ENCODE measurements at places on chromosomes 13 and 19.
A peak's percentile ranks its signal among the peaks of the same experiment; 100 is the strongest.

- no peak for DNase-seq
These were observed 757.3 kb downstream of the EFNB2 start for GRCh38 chr13:105778196-105778595.

GRCh38 chr13:113561417-113562084 is 23.0 kb upstream of the TFDP1 start:
- DNase-seq: no peak

DNA sequence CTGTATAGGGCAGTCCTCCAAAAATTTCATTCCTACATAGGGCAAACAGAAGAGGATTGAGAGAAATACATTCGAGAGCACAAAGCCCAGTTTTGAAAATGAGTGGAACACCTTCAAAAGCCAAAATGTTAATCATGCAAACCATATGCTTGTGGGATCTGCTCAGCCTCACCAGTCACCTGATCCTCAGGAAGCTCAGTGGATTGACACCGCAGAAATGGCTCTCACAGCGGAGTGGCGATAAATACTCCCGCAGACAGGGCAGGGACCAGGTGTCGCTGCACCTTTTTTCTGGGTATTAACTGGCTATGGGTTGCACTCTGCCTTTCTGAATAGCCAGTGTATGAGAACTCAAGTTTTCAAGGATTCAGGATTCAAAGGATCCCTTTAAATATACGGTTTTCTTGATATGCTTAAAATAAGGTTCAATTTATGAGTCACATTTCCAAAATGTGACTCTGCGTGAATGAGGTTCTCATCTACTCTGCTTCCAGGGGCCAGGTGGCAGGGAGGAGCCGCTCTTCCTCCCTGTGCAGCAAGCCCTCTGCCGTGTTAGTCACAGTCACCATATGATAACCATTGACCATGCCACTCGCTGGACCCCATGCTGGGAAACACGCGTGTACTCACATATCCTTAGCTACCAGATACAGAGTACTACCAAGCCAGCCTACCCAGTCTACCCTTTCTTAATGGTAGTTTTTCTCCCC is 18.3 kb upstream of the DHRS12 start:
- no peak for DNase-seq

- no peak for DNase-seq
These were observed 173.8 kb downstream of the EFNB2 start for GRCh38 chr13:106361621-106362020.

- no peak for DNase-seq
These were observed 8.8 kb upstream of the SHKBP1 start for GRCh38 chr19:40567750-40568494.

GRCh38 chr13:41293272-41293671 is 17.8 kb upstream of the NAA16 start:
- DNase-seq: no peak

GRCh38 chr13:32736648-32737047 is 150.4 kb downstream of the PDS5B start:
- DNase-seq: no peak

DNA sequence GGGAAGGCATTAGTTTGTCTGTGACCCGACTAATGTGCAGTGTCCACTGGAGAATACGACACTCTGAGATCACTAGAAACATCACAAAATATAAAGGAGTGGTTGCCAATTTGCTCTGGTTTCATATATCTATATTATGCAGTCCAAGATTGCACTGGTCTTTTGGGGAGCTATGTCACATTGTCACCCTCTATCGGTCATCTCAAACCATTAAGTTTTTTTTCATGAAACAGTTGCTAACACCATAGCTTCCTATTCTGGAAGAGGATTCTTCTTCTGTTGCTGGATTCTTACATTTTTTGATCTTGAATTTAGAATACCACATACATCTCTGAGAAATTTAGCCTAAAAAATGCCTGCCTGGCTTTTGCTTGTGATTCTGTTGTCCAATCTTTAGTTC is 168.6 kb downstream of the LACC1 start:
- DNase-seq: no peak

GRCh38 chr13:22936228-22936627 is 244.6 kb upstream of the SGCG start:
- DNase-seq: no peak

- peak; percentile 79 for DNase-seq
These were observed 730 bp downstream of the NRTN start for GRCh38 chr19:5805462-5806132.
